NCI-H526 treated with DMSO at 0.1 percent for 48 hours (cell line): ENCODE measurements at places on chromosomes 4 and X.

- DNase-seq = no peak
Measured at GRCh38 chr4:54256491-54257486, 27.7 kb downstream of the PDGFRA start.

- DNase-seq = no peak
Measured at GRCh38 chr4:153335665-153336064, 8.8 kb upstream of the MND1 start.

GRCh38 chr4:32684160-32684559 is 1964.0 kb downstream of the PCDH7 start:
- no peak for DNase-seq

GRCh38 chr4:160562661-160563060 is 1459.8 kb downstream of the RAPGEF2 start:
- no peak for DNase-seq
